Activated T-helper 1 cell treated with anti-CD3 and anti-CD28 coated beads, Interleukin-2, amount 50 U/mL, for 16 hours (primary cell): ENCODE measurements at places on chromosomes 12 and 14.
A peak's percentile ranks its signal among the peaks of the same experiment; 100 is the strongest.

DNA sequence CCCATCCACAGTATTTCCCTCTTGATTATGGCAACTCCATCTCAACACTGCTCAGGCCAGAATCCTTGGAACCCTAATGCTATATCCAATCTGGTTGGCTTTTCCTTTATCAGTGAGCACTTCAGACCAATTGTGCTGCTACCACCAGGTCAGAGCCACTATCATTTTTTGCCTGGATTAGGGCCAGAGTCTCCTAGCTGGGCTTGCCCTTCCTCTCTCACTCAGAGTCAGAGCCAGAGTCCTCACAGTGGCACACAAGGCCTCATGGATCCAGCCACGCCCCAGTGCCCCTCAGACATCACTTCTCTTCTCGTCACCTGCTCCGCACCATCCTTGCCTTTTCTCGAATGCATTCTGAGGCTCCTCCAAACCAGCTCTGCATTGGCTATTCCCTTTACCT lies 211.1 kb downstream of the ANO6 start:
- no peak for DNase-seq

GRCh38 chr12:109538191-109538863 lies 35.0 kb downstream of the MMAB start:
- no peak for DNase-seq

DNA sequence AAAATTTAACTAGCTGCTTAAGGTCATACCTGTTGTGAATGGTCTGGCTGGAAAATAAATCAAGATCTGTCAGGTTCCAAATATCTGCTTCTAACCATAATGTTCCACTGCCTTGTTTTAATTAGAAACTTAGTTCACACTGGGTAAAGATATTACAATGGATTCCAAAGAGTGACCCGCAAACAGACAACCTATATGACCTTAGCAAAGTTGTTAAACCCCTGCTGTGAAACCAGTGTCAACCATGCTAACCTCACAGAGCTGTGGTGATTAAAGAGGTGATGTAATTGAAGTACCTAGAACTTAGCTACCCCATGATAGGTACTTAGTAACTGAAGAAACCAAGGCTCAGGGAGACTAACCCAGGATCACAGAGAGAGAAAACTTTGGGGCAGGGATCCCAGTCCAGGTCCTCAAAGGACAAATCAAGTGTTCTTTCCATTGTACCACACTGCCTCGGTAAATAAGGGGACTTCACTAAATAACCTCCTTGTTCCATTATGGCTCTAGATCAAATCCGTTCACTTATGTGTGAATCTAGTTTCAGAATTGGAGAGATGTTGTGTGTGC lies 2.2 kb downstream of the GUCY2C start:
- DNase-seq = no peak

DNA sequence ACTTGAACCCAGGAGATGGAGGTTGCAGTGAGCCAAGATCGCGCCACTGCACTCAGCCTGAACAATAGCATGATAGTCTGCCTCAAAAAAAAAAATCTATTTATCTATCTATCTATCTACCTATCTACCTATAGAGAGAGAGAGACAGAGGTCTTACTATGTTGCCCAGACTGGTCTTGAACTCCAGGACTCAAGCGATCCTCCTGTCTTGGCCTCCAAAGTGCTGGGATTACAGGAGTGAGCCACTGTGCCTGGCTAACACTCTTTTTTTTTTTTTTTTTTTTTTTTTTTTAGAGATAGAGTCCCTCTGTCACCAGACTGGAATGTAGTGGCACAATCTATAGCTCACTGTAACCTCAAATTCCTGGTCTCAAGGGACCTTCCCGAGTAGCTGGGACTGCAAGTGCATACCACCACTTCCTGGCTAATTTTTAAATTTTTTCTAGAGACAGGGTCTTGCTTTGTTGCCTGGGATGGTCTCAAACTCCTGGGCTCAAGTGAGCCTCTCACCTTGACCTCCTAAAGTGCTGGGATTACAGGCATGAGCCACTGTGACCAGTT lies 1.9 kb downstream of the FAM186A start:
- no peak for DNase-seq

GRCh38 chr14:75661499-75661814 lies 411 bp downstream of the TTLL5 start:
- DNase-seq = no peak

GRCh38 chr12:25089738-25090137 lies 105.2 kb downstream of the DNAI7 start:
- DNase-seq = no peak

GRCh38 chr12:740921-741320 lies 11.5 kb upstream of the WNK1 start:
- DNase-seq = no peak

- DNase-seq = no peak
Observed at GRCh38 chr12:89927226-89927698, 218.6 kb upstream of the ATP2B1 start.

DNA sequence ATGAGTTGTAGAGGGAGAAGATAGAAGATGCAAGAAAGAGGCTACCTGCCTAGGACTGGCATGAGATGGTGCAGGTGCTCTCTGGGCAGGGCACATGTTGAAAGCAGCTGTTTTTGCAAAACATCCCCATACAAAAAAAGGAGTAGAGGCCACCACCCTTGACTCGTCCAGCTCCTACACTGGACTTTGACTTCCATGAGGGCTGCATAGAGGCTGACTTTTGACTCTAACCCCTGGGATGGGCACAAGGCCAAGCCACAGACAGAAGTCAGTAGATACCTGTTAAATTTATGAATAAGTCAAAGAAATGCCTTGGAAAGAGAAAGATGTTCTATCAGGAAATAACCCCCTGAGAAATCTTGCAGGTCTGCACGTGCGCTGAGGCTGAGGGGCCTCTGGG lies 1139.1 kb upstream of the TMEM132C start:
- no peak for DNase-seq

GRCh38 chr12:120495731-120496412 lies at the start of gene DYNLL1:
Gene DYNLL1, plus strand, starts transcription at chr12:120496113. Its CDS starts 309 bp downstream, at chr12:120496422.
- DNase-seq = peak; percentile 97

DNA sequence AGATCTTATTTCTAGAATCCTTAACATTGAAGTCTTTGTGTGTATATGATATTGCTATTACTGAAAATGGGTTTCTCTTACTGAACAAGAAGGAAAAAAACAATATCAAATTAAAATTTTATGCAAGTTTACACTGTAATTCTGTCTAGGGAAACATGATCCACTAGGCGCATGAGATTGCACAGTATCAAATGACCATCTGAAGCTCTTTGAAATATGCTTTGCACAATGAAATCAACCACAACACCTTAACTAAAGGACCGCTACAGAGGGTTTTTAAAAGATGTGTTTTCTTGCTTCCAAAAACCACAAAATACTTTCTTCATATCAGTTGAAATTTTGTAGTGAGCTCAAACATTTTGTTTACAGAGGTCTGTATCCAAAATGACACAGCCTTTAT lies 15.1 kb upstream of the KERA start:
- DNase-seq = no peak

- no peak for DNase-seq
Observed at GRCh38 chr12:39988574-39988973, 117.3 kb downstream of the SLC2A13 start.

- no peak for DNase-seq
Observed at GRCh38 chr12:48291511-48291910, 59.2 kb downstream of the ZNF641 start.
